ENCODE measurements at places on chromosomes 3 and 15.

GRCh38 chr3:129746629-129747028 lies 140.2 kb upstream of the PLXND1 start:
- DNase-seq: no peak

- DNase-seq: no peak
Observed at GRCh38 chr3:86594838-86595237, 396.1 kb downstream of the VGLL3 start.

GRCh38 chr3:14322667-14323295 lies 79.6 kb upstream of the SLC6A6 start:
- DNase-seq: no peak

DNA sequence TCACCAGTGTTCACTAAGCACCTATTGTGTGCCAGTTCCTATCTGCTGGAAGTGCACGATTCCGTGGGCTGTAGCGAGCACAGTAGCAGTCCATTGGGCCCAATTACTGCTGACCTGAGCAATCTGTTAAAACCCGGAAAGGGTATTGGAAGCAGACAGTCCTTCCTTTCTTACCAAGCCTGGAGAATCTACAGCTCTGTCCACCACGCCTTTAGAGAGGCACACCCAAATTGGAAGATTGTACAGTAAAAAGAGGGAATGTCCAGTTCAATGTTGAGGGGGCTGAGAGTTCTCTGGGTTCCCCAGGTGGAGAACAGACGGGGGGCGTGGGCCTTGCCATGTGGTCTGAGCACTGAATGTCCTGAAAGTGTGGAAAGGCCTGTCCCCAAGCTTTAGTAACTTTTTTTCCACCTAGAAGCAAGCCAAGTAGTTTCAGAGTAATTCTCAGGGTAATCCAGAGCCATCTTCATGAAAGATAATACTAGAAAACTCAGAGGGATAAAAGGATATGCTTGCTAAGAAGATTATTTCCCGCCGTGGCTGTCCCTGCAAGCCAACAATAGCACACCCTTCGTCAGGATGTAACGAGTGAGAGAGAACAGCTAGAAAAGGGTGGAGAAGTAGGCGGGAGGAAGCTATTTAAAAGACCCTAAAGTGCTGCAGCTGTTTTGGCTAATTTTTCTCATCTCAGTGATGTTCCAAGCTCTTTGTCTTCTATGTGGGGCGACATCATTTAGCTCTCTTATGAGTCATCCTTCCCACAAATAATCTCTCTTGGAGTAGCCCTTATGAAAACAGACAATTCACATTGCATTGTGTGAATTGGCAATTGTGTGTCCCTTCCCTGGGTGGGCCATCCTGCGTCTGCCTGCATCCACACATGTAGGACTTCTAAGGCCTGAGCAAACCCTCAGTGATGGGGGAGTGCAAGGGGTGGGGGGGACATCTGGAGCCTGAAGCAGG lies 181.0 kb downstream of the ATG7 start:
- no peak for DNase-seq

DNA sequence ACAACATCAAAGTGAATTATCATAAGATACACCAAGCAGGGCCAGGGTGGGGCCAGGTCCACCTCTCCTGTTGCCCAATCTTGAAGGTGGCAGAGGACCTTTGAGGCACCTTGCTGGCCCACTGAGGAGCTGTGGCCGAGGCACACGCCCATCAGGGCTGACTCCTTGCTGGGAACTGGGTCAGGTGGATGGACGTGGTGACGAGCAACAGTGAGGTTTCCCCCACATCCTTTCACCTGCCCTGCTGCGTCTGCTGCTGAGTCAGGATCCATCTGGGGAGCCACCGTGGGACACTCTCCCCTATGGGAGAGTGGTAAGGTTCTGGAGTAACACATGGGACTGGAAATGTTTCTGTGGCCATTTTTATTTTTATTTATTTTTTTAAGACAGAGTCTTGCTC lies 17.3 kb upstream of the FURIN start:
- DNase-seq: no peak
